ENCODE measurements at places on chromosomes 7 and 10. TPM values are rescaled to one million over a fixed set of nuclear protein-coding genes. Genes with fewer than 3 reads are reported as not detected.

LEP gene
- not detected for total RNA-seq

- no peak for DNase-seq
Measured at GRCh38 chr10:33422471-33423153, 88.1 kb upstream of the NRP1 start.

DNA sequence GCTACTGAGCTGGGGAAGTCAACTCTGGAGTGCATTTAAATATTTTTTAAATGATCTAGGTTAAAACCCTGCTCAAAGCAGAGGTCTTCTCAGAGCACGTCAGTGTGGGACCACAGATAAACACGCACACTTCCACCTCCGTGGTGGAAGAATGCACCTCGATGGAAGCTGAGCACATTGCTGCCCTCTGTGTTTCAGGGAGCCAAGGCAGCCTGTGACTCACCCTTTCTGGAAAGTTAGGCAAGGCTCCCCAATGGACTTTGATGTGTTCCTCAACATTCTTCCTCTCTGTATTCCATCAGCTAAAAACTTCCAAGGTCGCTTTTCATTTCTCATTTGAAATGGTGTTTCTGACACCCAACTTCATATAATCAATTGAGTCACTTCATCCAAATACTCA lies 170.8 kb upstream of the KMT2E start:
- no peak for DNase-seq

WEE2 gene
- total RNA-seq, result 0.03 TPM

CPA4 gene
- total RNA-seq, result not detected

DNA sequence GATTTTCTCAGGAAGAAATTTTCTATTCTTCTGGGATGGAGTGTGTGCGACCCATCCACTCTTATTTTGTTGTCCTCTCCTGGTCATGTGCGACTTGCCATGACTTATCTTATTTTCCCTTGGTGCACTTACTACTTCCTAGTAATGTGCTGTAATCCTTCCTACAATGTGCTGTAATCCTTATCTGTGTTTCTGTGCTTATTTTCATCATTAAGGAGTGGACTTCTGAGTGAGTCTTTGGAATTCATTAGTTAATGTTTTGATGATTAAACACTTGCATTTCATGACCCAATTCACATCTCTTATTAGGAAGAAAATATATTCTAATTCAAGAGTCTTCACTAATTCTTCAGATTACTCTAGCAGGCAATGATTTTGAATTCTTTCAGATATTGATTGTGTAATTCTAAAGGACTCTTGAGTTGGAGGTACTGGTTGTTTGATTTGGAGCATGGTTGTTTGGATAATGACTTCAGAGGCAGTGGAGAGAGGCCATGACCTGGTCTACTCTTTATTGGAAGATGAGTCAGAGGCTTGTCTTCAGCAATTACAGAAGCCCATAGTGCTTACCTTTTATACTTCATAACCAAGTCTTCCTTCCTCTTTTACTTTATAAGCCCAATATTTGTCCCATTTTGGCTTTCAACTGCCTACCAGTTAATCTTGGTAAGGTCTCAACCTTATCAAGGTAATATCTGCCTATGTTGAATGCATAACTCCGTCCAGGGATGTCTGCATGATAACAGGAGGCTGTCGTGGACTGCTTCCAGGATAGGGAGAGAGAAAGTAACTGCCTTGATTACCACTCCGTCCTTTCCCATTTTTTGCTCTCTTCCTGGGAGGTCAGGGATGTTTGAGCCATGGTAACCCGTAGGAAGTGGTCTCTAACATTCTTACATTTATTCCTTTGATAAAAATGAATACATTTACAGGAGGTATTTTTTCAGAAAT lies 278.3 kb upstream of the SP8 start:
- DNase-seq, result peak; percentile 46

DNA sequence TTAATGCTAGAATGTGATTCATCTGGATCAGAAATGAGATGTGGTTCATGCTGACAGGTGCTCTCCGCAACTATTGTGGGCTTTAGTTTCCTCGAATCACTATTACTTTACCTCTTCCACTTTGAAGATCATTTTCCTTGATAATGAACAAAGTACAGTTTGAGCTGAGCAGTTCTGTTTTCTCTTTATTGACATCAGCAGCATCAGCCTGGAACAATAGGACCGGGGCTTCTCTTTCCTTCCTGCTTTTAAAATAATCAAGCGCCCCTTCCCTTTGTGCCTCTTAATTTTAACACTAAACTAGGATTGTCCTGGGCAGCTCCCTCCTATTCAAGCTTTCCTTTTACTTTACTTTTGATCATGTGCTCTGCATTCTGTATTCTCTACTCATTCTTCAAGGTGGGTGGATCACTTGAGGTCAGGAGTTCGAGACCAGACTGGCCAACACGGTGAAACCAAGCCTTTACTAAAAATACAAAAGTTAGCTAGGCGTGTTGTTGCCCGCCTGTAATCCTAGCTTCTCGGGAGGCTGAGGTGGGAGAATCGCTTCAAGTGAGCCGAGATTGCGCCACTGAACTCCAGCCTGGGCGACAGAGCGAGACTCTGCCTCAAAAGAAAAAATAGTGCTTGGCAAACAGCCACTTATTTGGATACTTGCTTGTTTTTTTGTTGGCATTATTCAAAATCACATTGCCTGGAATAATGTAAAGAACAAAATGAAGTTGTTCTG lies 67.0 kb upstream of the RHEB start:
- DNase-seq, result no peak

DNA sequence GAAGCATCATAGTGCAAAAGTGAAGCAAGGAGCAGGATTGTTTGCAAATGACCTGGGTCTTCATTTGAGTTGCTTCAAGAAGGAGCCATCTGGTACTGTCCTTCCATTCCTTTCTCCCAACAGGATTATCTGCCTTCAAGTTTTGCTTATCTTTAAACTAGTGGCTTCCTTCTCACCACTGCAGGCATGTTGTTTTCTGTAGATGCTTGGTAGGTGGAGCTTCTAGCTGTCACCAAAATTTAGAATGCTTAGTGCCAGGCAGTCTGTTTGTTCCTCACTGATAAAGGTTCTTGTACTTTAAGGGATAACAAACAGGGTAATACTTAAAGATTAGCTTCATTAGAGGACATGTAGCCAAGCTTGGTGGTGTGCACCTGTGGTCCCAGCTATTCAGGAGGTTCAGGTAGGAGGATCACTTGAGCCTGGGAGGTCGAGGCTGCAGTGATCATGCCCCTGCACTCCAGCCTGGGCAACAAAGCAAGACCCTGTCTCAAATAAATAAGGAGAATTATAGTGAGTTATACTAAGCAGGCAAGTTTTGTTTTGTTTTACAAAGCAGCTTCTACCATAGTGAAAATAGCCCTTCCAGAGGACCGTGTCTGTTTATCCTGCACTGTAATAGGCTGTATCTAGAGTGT lies 5.7 kb downstream of the ARL5B start:
- no peak for DNase-seq

GRCh38 chr10:102120142-102120990 lies at the start of gene LDB1:
Gene LDB1, minus strand, starts transcription at chr10:102120368. Its CDS starts 258 bp downstream, at chr10:102120110.
- DNase-seq, result peak; percentile 73

HOXA5 gene
- 22.1 TPM for total RNA-seq

- no peak for DNase-seq
Measured at GRCh38 chr7:1942243-1942940, 272.3 kb downstream of the ELFN1 start.

DNA sequence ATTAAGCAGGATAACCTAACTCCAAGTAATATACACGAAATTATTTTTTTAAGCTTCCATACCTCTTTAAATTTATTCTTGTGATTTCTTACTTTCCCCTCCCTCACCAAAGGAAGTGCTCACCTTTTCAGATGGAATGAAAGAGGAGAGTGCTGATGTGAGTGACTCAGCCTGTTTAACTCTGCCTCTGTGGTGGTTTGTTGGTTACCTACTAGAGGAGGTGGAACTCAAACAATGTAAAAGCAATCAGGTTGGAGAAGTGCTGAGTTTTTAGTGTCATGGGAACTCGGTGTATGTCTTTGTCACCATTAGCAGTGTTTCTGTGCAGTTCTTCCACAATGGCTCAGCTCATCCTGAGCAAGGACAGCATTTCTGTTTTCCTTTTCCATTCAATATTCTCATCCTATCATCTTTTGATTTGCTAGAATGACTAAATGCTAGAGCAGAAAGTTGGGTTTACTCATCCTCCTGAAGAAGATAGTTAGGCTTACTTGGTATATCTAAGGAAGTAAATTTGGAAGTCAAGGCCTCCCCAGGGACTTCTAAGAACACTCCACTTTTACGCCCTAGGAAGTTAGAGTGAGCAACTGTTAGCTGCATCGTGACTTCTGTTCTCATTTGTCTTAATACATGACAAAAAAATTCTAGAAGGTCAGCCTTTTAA lies 6.0 kb downstream of the ADD3 start:
- DNase-seq, result peak; percentile 49

- peak; percentile 81 for DNase-seq
Measured at GRCh38 chr10:101214446-101215396, 14.5 kb downstream of the LBX1 start.

DNA sequence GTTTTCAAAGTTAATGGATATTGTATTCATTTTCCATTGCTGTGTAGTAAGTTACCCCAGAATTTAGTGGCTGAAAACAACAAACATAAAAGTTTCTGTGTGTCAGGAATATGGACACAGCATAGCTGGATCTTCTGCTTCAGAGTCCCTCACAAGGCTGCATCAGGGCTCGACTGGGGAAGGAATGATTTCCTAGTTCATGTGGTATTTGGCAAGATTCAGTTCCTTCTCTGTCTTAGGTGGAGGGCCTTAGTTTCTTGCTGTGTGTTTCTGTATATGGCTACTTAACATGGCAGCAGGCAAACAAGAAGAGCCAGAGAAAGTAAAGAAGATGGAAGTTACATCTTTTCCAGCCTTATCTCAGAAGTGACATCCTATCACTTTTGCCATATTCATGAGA lies 51.1 kb downstream of the TPST1 start:
- no peak for DNase-seq

MORN4 gene
- 1.2 TPM for total RNA-seq

DNA sequence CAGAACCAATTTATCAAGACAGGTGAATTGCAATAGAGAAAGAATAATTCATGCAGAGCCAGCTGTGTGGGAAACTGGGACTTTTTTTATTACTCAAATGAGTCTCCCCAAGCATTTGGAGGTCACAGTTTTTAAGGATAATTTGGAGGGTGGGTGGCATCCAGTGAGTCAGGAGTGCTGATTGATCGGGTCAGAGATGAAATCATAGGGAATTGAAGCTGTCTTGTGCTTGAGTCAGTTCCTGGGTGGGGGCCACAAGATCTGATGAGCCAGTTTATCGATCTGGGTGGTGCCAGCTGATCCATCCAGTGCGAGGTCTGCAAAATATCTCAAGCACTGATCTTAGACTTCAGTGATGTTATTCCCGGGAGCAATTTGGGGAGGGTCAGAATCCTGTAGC lies 9.9 kb upstream of the MYO1G start:
- DNase-seq, result no peak

- no peak for DNase-seq
Measured at GRCh38 chr10:130466271-130466997, 330.2 kb downstream of the GLRX3 start.

ITGB8 gene
- total RNA-seq, result 25.4 TPM

CUZD1 gene
- not detected for total RNA-seq

DNA sequence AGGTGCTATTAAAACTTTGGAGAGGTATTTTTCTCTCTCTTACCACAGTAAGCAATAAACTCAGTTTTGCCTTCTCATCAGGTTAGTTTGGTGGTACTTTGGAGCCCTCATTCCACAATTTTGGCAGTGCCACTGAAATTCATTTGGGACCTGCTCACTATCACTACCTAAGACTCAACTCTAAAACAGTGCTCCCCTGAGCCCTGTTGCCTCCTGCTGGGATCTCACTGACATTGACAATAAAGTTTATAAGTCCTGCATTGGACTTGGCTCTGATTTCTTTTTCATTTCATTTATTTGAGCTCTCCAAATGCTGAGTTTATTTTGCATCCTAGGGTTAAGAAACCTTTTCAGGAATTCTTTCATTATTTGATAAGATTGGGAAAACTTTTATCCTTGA lies 130.8 kb upstream of the HPS1 start:
- peak; percentile 2 for DNase-seq

DNA sequence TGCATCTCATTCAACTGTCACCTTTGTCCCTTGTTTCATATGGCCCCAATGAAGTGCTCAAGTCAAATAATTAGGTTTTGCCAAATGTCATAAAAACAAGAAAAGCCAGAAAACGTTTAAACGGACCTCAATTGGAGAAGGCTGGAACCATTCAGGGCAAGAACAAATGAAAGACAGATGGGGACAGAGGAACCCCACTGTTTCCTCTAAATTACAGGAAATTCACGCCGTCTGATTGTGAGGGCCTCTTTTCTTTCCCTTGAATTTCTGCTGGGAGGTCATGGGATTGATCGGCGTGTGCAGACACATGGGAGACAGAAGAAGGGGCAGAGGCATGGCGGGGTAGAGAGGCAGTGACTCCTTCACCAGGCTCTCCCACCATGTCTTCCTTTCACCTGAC lies 656.4 kb downstream of the KCNMA1 start:
- DNase-seq, result no peak
